ENCODE measurements at places on chromosomes 5 and 9.

GRCh38 chr5:119454171-119454570 lies 1.9 kb downstream of the HSD17B4 start:
- DNase-seq = no peak

DNA sequence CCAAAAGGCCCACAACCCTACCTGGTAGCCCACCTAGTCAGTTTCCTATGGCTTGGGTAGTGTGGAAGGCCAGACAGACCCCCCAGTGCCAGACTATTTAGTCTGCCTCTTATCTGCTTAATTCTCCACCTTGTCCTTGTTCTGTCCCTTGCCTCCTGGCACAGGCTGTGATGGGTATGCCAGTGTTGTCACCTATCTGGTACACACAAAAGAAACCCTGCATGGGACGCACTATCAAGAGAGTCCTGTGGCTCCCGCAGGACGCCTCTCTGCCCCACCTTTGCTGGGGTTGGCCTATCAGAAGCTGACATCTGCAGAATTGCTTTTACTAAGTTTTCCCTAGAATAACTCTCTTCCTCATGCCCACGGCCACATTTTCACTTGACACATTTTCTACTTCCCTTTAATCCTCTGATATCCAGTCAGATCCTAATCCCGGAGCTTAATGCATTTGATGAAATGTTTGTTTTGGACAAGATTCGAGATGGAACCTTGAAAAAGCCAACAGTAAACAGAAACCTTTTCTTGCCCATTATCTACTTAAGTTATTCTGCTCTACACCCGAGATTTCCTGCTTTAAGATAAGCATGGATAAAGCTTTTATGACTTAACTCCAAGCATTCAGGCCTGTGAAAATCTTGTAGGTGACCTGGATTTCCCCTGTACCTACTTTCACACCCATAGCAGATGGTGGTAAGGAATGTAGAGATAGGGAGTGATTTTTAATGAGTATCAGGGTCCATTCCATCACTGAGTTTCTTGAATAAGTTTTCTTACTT lies 468.5 kb downstream of the ZNF608 start:
- no peak for DNase-seq

DNA sequence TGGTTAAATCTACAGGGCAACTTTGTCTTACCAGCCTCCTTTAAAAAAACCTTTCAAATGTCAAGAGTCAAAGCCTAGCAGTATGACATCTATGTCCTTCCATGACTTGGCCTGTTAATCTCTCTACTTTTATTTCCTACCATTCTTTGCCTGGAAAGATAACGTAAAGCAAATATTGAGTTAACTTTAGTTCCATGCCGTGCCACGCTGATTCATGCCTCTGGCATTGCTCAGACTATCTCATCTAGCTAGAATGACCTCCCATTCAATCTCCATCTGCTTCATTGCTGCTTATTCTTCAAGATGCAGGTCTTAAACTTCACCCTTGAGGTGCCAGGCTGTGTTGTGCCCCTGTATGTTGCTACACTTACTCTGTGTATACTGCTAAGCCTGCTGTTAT lies 729.8 kb downstream of the EFNA5 start:
- DNase-seq = no peak

- DNase-seq = peak; percentile 34
Measured at GRCh38 chr5:132777209-132778069, at the start of gene SEPTIN8. SEPTIN8 (minus strand) TSS chr5:132777239; CDS start chr5:132777137, 102 bp downstream.

- DNase-seq = no peak
Measured at GRCh38 chr9:130327070-130327780, 61.7 kb downstream of the HMCN2 start.

Data from CD4-positive, alpha-beta T cell treated with Interferon gamma for 1 hour (primary cell).